Mesenchymal stem cell (in vitro differentiated cells and primary cell): ENCODE measurements at places on chromosomes 16 and 17.

- no peak for DNase-seq
- no peak overlapping the region for H3K4me3 ChIP-seq
- H3K36me3 ChIP-seq, result no peaks in the 10 kb centered on the region
- no peaks in the 10 kb centered on the region for H3K4me1 ChIP-seq
- no peaks in the 10 kb centered on the region for H3K27me3 ChIP-seq
Observed at GRCh38 chr17:65902831-65903522, 289.0 kb downstream of the CEP112 start.

GRCh38 chr16:79716645-79717332 lies 116.3 kb upstream of the MAF start:
- no peak overlapping the region for H3K4me3 ChIP-seq
- DNase-seq, result peak; percentile 57
- H3K27me3 ChIP-seq, result no peaks in the 10 kb centered on the region
- H3K36me3 ChIP-seq, result no peaks in the 10 kb centered on the region
- H3K4me1 ChIP-seq, result no peaks in the 10 kb centered on the region

DNA sequence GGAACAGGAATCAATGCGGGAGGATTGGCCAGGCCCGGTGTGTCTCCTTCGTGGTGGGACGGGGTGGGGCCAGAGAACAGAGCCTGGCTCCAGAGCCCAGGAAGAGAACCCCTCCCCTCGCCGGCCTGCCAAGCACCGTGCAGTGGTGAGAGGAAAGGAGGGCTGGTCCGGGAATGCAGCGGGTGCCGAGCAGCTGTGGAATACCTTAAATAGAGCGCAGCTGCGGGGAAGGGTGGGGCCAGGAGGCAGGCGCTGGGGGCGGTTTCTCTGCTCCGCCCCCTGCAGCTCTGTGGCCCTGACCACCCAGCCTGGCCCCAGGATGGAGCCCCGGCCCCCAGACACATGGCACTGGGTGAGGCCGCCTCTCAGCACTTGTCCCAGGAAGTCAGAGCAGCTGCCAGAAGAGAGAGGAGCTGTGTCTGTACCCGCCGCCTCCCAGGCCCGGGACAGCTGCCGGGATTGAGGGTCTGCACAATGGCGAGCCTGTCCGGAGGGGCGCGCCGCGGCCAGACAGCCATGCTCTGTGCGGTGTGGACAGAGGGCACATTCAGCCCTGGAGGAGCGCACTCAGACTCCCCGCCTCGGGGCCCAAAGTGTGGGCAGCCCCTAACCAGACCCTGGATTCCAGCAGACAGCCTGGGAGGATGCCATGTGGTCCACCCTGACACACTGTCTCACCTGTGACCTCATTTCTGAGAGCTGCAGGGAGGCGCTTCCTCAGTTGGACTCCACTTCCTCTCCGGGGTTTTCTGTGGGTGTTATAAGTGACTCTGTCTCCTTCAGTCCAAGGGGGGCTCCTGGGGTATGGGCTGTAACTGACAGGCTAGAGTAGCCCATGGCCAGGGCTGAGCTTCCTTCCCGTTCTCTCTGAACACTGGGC lies 268.8 kb downstream of the SEC14L1 start:
- H3K4me3 ChIP-seq, result no peak overlapping the region
- peak overlapping the region; percentile 84 for H3K27ac ChIP-seq
- H3K4me1 ChIP-seq, result peaks cover 61% of the 10 kb centered on the region
- peaks cover 40% of the 10 kb centered on the region for H3K36me3 ChIP-seq
- H3K27me3 ChIP-seq, result no peaks in the 10 kb centered on the region

DNA sequence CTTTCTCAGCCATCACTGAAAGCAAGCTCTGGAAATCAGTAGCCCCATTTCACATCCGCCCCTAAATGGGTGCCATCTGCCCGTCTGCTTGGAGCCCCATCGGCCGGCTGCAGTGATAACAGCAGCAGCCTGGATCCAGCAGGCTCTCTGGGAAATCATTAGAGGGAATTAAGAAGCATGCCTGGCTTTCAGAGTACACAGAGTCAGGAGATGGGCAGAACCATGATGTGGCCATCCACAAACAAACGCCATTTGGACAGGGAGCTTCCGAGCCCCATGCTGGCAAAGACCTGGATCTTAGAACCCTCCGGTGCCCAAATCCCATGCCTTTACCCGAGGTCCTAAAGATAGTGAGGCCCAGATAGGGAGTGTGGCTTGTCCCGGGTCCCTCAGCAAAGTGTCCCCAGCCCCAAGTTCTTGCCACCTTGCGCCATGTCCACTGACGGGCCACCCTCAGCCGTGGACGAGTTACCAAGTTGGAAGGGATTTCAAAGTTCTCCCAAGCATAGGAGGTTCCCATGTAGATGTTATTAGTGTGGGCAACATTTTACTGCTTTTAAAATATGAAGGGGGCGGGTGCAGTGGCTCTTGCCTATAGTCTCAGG lies 1.0 kb upstream of the LITAF start:
- H3K27me3 ChIP-seq, result no peaks in the 10 kb centered on the region
- no peaks in the 10 kb centered on the region for H3K36me3 ChIP-seq
- no peak for DNase-seq
- H3K4me1 ChIP-seq, result peaks cover 18% of the 10 kb centered on the region

DNA sequence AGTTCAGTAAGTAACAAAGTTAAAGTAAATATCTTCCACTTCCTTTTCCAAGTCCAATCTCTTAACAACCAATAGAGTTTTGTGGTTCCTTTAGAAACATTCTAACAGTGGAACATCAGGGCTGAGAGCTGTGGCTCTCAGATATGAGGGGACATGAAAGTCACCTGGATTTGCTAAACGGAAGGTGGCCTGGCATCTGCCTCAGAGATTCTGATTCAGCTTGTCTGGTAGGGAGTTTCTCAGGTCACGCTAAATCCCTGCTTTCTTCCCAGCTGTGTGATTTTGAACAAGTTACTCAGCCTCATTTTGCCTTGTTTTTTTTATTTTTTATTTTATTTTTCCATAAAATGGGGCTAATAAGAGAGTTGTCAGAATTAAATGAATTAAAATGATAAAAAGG lies 411.0 kb upstream of the CDH11 start:
- no peaks in the 10 kb centered on the region for H3K27me3 ChIP-seq
- H3K27ac ChIP-seq, result no peak overlapping the region
- H3K4me3 ChIP-seq, result no peak overlapping the region
- DNase-seq, result no peak
- no peaks in the 10 kb centered on the region for H3K4me1 ChIP-seq
